Activated CD4-positive, alpha-beta T cell treated with anti-CD3 and anti-CD28 coated beads for 24 hours (primary cell): ENCODE measurements at places on chromosomes 2 and 18.

DNA sequence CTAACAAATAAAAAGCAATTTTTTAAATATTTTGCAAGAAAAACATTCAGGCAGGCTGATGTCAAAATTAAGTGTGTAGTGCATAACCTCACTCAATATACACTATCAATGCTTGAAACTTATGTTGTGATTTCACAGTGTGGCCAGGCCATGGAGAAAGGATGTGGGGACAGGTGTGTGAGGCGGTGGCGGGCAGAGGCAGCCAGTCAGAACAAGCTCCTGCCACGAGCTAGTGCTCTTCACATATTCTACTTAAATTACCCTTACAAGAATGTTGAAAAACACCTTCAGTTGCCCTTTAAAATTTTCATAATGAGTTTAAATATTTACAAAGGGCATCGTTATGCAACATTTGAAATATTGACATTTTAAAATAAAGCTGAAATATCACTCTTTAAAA lies 43.2 kb downstream of the CYB5A start:
- no peak for DNase-seq

DNA sequence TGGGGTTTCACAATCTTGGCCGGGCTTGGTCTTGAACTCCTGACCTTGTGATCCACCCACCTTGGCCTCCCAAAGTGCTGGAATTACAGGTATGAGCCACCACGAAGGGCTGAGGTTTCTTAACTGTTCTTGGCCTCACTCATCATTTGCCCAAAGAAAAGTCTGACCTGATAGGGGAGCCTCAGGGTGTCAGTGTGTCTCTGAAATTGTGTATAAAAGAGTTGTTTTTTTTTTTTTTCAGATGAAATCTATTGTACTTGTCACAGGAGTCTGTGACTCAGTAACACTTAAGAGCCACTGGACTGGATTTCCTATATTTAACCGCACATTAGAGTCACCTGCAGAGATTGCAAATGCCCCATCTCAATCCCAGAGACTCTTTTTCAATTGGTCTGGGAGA lies 16.9 kb downstream of the PMAIP1 start:
- no peak for DNase-seq

DNA sequence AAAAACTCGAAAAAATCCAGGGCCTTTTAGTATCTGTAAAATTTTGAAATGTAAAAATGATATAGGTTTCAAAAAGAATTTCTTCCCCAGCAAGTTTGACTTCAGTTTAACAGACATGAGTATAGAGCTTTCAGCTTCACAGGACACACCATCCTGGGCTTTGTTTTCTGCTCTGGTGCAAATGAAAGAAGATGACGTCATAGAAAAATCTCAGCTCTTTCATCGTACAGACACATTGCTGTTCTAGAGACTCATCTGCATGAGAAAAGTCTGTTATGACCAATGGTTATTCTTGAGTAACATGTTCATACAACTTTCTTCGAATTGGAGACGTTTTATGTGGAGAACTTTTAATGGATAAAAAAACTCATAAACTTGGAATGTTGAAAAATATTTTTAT lies 111.7 kb upstream of the DYNAP start:
- no peak for DNase-seq

DNA sequence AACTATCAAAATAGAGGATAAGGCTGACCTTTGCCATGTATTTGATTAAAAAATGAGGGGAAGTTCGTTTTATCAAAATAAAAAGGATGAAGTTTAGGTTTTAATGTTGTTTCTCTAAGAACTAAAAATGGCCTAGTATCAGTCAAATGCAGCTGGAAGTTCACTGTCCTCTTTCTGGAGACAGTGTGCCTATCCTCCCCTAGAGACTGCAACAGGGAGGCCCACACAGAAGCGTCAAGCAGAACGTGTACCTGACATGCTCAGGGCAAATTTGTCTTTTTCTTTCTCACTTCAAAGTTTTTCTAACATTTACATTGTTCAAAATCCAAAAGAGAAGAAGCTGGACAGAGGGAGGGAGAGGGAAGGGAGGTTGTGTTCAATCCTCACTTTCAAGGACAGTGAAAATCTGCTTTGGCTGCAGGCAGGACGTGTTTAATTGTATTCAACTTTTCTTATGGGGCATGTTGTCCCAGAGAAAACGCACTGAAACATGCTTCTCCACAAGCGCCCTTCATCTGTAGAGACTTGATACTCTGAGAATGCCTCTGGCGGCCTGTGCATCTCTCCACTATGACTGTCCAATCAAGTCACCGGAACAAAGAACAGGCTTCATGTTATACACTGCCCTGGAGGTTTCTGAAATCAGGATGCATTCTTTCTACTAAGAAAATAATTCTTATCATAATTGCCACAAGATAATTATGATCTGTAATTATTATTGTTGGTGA lies 65.1 kb downstream of the FAM210A start:
- no peak for DNase-seq

DNA sequence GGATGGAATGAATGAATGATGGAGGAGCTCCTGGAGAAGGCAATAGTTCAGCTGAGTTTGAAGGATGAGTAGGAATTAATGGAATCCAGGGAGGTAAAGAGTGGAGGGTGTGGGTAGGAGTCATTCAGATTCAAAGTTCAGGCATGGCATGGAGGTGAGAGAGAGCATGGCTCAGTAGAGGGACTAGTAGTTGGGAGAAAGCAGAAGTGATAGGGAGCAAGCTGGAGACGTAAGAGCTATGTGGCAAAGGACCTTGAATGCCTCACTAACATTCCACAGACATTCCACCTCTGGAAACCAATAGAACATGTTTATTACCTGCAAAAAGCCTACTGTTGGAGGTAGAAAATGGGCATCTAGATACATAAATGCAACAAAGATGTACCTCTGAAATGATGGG lies 170.1 kb downstream of the HAUS1 start:
- no peak for DNase-seq

DNA sequence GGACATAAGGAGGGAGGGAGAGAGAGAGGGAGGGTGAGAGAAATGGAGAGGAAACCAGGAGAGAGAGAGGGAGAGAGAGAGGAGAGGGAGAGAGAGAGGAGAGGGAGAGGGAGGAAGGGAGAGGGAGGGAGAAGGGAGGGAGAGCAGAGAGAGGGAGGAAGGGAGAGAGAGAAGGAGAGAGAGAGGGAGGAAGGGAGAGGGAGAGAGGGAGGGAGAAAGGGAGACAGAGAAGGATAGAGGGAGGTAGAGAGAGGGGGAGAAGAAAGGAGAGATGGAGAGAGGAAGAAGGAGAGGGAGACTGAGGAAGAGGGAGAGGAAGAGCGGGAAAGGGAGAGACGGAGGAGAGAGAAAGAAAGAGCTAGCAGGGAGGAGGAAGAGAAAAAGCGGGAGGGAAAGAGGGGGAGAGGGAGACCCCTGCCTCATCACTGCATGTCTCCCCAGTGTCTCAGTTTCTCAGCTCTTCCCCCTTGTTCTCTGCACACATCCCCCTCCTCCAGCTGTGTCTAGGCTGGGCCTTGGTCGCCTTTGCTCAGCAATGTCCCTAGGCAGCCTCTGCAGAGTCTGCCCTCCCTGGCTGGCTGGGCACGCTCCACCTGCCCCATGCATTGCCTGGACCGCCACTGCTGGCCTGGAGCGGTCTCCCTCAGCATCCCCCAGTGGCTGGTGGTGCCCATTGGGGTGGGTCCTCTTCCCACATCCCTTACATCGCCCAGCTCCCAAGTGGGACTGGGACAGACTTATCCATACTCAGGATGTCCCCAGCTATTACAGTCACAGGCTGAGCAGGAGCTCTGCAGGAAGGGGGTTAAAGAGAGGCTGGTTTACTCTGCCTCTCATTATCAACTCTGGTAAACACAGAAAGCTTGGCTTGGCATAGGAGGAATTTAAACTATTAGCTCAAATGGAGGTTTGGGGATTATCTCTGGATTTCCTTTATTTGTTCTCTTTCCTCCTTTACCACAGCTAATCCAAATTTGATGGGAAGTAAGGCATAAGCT lies 85.7 kb upstream of the APCDD1 start:
- no peak for DNase-seq

GRCh38 chr2:9467687-9468086 lies 6.7 kb upstream of the IAH1 start:
- DNase-seq, result no peak

- DNase-seq, result no peak
Measured at GRCh38 chr2:241983571-241984270, 114.2 kb downstream of the RTP5 start.

GRCh38 chr2:16226943-16227664 lies 286.8 kb downstream of the MYCN start:
- no peak for DNase-seq

DNA sequence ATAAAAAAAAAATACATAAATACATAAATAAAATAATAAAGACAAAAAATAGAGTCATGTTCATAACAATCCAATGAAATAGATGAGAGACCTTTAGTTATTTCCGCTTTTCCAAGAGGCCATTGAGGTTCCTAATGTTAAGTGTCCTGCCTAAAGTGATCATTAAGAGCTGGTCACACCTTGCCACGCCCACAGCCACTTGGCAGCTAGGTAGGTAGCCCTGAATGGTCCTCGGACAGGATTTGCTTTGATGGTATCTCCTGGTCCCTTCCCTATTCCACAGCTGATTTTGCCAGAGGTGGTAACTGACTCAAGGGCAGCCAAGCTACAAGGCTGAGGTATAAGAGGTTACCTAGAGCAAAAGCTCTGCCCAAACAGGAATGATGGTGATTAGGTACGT lies 24.5 kb upstream of the TANC1 start:
- no peak for DNase-seq

DNA sequence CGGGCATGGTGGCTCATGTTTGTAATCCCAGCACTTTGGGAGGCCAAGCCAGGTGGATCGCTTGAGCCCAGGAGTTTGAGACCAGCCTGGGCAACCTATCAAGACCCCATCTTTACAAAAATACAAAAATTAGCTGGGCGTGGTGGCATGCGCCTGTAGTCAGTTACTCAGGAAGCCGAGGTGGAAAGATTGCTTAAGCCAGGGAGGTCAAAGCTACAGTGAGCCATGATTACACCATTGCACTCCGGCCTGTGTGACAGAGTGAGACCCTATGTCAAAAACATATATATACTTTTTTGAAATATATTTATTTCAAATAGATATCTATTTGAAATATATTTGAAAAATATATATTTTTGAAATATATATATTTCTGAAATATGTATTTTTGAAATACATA lies 10.9 kb downstream of the OSBPL1A start:
- no peak for DNase-seq

DNA sequence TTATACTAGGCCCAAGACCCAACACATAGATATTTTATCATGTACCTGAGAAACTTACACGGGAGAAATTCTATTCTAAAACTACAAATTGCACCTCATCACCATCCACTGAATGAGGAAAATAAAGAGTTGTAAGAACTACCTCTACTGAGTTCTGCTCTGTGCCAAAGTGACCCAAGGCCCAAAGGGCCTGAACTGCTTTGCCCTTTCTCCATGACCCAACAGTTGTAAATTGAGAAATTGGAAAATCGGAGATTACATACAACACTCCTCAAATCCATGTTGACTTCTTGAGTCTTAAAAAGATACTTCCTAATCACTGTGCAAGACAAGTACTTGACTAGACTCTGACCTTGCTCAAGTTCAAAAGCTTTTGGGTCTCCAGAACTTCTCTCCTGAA lies 8.8 kb downstream of the NR4A2 start:
- DNase-seq, result no peak

- DNase-seq, result no peak
Measured at GRCh38 chr2:58180635-58181034, 60.5 kb downstream of the FANCL start.

DNA sequence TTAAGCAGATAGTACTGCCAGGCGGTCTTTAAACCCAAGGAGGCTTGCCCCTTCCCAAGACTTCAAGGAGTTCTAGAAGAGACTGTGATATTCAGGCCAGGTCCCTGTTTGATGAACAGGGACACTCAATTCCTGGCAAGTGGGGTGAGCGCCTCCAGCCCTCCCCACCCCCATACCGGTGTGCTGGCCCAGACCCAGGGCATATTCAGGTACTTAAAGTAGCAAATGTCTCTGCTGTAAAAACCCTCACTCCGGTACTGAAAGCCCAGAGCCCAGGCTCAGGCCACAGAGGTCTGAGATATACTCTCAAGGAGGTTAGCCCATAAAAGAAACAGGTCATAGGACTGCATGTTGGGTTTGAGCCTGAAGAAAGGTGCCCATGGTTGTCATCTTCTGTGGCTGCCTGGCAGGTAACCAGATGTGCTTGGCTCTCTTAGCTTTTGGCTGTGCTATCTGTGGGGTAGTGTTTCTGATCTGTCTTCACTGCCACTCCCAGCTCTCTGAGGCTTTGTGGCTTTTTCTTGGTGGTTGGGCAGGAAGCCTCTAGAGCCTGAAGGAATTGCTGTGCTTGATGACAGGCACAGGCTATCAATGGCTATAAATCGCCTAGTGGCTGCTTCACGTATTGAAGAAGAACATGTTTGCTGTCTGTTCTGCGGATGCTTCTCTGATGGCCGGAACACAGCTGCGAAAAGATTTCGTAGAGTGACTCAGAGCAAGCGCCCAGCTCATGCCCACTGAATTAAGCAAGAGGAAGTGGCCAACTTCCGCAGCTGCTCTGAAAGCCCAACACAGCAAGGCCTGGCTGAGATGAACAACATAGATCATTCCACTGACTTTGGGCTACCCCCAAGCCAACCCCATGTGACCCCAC lies 63.3 kb upstream of the ALPP start:
- peak; percentile 32 for DNase-seq

DNA sequence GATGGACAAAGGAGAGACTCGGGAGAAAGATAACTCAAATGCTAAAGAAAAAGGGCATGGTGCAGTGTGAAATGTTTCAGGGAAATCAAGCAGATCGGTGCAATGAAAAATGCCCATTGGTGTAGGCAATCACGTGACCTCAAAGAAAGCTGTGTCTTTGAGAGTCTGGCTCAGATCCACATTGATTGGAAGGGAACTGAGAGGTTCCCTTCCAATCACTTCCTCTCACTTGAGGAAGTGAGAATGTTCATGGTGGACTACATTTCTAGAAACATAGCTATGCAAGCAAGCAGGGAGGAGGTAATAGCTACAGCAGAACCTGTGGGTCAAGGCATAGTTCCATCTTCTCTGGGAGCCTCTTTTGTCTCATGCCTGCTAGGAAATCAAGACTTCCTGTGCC lies 187.4 kb downstream of the LPIN1 start:
- DNase-seq, result no peak

DNA sequence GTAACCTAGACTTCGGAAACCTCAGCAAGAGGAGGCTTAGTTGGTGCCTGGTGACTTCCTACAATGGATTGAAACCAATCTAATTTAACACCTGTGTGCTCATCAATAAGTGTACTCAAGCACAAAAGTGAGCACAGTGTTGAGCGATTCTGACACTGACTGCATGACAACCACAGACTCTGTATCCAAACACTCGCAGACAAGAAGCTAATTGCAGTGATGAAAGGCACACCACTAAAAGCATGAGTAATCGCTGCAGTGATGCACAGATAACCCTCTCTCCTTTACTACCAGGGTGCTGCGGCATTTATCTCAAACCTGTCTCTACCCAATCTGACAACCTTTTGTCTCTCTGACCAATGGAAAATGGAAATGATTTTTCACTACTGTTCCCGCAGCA lies 168.1 kb downstream of the AFF3 start:
- DNase-seq, result no peak
